Skin of body (tissue), 3 donors: ENCODE measurements at places on chromosomes 3 and 15. TPM values are rescaled to one million over a fixed set of nuclear protein-coding genes. Genes with fewer than 3 reads are reported as not detected.

The CCDC9B gene
- total RNA-seq = 5.3 TPM

The LRRC2 gene
- 2.8 TPM for total RNA-seq

The FETUB gene
- 0.49 TPM for total RNA-seq

GRCh38 chr3:156150434-156151066, 30.2 kb downstream of the KCNAB1 start:
- peak; percentile 73 for DNase-seq

DNA sequence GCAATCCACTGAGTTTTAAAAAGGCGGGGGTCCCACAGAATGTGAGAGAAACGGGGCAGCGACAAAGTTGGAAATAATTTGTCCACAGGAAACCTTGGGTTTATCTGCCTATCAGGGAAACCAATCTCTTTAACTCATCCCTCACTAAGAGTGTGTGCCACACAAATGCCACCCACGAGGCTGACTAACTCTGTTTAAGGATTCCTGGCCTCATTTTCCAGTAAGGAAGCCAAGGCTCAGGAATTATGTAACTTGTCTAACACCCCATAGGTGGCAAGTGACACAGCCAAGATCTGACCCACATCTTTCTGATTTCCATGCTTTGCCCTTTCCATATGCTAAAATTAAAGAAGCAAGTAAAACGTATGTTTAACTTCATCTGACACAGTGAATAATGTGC, 263.2 kb downstream of the CNTN3 start:
- no peak for DNase-seq

DNA sequence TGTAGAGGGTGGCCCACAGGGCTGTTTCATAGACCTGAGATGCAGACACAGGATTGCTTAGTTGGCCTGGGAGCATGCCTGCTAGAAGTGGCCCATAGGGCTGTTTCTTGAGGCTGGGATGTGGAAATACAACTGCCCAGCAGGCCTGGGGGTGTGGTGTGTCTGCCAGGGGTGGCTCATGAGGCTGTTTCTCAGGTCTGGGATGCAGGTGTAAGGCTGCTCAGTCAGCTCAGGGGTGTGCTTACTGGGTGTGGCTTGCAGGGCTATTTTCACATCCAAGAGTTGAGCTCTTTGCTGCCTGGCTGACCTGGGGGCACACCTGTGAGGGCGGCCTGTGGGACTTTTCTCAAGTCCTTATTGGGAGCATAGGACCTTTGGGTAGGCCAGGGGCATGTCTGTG, 131.3 kb downstream of the DOCK3 start:
- DNase-seq = no peak

- no peak for DNase-seq
Measured at GRCh38 chr3:153963012-153963411, 158.2 kb upstream of the ARHGEF26 start.
